GM18507 (cell line): ENCODE measurements at places on chromosomes 5 and 9.

DNA sequence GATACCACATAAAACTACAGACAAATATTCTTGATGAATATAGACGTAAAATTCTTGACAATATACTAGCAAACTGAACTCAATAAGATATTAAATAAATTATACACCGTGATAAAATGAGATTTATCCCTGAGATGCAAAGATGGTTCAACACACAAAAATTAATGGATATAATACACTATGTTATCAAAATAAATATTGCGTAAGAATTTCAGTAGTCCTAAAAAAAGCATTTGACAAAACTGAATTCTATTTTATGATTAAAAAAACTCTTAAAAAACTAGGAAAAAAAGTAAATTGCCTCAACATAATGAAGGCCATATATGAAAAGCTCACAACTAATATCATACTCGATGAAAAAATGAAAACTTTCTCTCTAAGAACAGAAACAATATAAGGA, 472.3 kb upstream of the GRIA1 start:
- no peak for DNase-seq

- DNase-seq, result no peak
Measured at GRCh38 chr9:71003346-71003745, 118.1 kb downstream of the TRPM3 start.

DNA sequence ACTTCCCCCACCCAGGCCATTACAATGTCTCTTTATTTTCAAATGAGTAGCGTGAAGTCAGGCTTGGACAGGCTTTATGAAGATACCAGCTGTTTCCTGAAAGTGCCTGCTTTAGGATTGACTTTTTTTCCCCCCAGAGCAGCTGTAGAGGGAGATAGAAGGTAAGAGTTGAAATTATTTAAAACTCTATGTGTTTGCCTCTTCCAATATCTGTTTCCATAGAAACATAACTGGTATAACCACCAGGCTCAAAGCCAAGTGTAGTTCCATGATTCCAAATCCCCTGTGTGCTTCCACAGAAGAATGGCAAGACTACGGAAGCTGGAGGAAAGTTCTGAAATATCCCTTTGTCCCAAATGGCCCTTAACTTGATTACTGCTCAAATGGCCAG, 87.4 kb upstream of the TBC1D2 start:
- DNase-seq, result no peak

DNA sequence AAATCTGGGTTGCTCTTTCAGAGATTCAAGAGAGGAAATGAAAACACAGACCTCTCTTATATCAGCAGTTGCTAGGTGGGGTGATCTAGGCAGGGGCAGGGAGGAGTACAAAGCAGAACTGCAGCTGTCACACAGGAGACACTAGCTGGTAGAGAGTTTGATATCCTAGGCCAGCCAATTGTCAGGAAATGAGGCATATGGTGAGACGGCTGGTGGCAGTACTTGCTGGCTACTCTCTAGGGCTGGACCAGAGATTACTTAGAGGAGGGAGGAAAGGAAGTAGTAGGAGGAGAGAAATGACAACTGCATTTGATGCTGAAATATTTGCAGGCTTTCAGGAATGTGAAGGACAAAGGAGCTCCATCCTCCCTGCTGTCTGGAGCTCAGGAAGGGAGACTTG, 113.8 kb downstream of the TRIM32 start:
- no peak for DNase-seq

DNA sequence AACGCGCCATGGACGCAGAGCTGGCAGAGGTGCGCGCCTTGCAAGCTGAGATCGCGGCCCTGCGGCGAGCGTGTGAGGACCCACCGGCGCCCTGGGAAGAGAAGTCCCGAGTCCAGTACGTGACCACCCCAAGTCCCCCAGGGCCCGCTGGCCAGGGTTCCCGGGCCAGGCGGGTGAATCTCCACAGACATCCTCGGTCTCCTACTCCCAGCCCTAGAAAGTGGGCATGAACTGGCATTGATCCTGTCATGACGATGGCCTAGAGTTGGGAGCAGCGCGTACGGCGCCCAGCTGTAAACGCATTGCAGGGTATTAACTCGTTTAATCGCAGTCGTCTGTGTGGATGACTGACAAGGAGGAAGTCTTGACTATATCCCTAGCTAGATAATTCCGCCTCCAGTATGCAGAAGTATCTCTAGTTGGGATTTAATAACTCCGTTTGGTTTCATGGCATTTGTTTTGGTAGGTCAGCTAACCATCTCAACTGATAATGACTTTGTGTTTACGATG, 293 bp downstream of the CENPP start:
- no peak for DNase-seq

DNA sequence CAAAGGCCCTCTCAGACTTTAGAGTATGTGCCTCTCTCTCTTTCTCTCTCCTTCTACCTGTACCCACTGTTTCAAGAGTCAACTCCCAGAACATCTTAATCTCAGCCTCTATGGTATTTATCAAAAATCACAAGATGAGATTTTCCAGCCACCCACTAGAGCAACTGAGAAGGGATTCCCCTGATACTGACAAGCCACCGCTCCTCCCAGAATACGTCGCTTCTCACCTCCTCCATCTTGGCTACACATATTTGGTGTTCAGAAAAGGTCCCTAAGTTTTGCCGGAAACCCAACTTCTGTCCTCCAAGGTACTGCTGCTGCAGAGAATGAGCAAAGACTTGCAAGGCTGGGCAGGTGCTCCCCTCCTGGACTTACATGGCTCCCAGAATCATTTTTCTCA, 6.1 kb downstream of the GARIN3 start:
- DNase-seq, result no peak
